Islet precursor cell (in vitro differentiated cells): ENCODE measurements at places on chromosomes 12 and 14.

DNA sequence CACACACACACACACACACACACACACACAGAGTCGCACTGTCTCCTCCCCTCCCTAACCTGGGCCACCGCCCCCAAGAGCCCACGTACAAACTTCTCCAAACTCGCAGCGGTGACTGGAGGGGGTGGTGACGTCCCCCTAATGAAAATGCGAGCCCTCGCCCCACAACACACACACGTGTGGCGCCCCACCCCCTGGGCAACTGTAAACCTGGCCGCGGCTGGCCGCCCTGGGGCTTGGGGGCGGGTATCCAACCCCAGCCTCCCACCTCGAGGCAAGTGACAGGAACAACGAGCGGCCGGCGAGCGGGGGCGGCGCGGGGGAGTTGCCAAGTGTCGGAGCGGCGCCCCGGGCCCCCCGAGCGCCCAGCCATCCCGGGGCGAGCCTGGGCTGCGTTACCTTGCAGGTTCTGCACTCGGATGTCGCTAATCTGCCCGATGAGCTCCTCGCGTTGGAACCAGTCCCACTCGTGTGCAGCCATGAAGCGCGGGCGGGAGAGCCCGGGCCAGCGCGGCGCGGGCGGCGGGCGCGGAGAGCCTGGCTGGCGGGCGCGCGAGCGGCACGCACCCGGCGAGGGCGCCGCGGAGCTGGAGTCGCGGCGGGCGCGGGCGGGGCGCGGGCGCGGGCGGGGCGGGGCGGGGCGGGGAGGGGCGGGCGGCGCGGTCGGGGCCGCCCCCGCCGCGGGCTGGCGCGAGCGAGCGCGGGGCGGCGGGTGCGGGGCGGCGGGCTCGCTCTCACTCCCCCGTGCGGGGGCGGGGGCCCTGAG is at the start of gene CLMN:
Gene CLMN (minus strand): TSS at position 597 of the 766 bp plus-strand sequence. CDS start 116 bp downstream, at position 481.
- DNase-seq, result peak; percentile 77

DNA sequence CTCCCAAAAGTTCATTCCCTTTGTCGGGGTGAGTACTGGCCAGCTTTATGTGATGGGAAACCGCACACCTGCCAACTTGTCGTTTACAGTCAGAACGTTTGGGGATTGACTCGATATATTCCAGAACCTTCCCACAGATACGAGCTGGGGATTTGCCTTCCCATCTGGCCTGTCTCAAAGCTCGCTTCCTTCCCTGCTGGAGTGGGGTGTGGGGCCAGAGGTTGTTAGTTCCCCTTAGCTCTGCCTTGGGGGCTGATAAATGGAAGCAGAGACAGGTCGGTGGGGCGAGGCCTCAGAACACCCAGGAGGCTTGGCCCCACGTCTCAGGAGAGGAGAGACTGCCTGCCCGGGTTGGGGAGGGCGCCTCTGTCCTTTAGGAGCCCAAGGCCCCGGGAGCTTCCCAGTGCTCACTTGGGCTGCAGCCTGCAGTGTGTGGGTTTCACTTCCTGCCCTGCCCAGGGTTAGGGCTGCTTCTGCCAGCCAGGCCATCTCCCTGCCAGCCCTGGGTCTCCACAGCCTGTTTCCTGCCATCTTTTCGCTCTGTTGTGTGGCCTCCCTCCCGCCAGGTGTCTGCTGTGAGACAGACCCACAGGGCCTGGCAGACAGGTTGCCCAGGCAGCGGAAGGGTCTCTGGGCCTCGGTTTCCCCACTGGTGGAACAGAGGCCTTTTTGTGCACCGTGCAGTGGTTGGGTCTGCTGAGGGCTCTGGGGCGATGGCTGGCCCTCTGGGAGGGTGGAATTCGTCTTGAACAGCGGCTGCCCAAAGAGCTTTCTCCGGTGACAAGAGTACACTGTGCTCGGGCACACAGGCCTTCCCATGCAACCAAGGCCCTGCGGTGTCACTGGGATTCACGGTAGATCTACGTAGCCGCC is 8.1 kb upstream of the TEX22 start:
- peak; percentile 49 for DNase-seq

GRCh38 chr12:88579601-88580050 is 645 bp downstream of the KITLG start:
- peak; percentile 75 for DNase-seq

GRCh38 chr12:64819816-64820402 is 4.5 kb upstream of the TBC1D30 start:
- no peak for DNase-seq

- no peak for DNase-seq
Observed at GRCh38 chr12:31562594-31563328, 28.2 kb downstream of the DENND5B start.

DNA sequence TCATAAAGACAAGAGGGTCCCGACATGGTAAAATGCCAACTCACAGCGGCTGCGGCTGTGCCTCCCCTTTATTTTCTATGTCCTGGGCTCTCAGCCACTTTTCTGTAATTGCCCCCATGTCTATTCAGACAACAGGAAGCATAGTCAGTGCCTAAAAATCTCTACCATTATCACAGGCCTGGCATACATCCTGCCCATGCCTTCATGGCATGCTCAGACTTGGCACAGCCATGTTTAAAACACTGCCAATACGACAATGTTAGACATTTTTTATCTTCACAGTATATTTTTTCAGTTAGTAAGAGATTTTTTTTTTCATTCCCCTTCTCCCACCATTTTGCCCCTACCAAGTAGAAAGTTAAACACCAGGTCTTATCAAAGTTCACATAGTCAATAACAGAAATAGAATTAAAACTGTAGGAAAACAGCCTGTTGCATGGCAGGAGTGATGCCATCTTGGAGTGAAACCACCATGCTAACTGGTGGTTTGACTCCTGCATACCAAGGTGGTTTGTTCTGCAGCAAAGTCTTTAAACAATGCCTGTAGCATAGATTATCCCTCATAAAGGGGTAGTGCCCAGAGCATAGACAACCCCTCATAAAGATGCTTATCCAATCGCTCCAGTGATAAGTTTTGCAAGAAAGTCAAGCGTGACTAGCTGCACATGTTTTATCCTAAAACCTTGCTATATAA is 18.9 kb upstream of the CERS5 start:
- no peak for DNase-seq

DNA sequence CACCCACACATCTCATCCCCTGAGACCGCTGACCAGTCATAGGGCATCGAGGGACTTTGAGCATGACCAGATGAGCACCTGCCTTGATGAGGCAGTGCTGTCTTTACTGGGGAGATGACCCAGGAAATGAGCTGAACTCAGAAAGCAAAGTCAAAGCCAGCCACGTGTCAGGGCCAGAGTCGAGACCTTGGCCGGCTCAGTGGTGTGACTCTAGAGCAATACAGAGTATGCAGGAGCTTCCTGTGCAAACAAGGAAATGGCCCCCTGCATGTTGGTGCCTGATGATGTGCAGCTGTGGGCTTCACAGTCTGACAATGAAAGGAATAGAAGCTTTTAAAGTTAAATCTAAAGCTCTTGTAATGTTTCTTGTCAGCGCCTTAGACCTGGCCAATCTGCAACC is 332.9 kb downstream of the PCNX1 start:
- DNase-seq, result no peak

DNA sequence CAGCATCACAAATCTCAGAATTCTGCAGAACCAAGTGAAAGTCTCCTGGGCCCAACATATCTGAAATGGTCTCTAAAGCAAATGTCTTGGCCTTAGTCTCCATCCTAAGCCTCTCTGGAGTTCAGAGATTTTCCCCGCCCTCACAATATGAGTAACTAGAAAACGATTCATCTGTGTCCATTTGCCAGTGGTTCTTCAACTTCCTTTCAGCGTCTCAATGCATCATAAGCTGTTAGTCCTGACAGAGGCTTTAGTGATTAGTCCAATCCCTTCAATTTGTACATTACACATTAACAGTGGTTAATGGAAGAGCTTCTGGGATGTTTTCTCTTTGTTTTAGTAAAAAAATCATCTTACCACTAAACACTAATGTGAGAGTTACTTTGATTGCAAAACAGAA is 17.4 kb downstream of the NPC2 start:
- no peak for DNase-seq

GRCh38 chr12:1523558-1524050 is 70.8 kb downstream of the FBXL14 start:
- peak; percentile 68 for DNase-seq

DNA sequence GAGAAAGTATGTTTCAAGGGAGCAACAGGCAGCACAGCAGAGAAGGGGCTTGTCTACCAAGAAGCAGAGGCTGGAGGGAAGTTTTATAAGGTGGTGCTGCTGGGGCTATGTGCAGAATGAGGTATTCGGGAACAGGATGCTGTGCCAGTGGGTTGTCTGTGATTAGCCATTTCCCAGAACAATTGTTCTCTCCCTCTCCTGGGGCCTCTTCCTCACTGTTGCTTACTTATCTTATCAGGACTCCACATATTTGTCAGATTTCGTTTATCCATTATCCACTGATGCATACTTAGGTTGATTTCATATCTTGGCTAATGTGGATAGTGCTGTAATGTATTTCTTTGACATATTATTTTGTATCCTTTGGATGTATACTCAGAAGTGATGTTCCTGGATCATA is 195.1 kb upstream of the RTL1 start:
- DNase-seq, result no peak

DNA sequence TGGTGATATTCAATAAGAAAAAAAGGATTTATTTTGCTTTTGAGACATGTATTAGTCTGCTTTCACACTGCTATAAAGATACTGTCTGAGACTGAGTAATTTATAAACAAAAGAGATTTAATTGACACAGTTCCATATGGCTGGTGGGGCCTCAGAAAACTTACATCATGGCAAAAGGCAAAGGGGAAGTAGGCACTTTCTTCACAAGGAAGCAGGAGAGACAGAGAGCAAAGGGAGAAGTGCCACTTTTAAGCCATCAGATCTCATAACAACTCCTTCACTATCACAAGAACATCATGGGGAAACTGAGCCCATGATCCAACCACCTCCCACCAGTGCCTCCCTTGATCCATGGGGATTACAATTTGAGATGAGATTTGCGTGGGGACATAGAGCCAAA is 43.9 kb downstream of the BHLHE41 start:
- no peak for DNase-seq

GRCh38 chr12:95634622-95635621 is 83.6 kb upstream of the USP44 start:
- DNase-seq, result no peak

DNA sequence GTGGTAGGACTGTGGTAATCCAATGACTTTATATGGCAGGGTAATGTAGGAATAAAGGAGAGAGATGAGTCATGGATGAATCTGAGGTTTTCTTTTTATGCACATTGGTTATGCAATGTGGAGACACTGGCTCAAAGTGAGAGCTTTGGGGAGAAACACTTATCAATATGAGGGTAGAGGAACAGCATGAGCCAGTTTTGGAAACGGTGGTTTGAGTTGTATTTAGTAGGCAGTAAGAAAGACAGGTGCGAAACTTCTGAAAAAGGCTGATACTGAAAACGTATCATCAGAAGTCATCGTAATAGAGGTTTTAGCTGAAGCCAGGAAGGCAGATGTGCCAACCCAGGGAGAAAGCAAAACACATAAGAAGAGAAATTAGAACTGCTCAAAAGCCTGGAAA is 854.8 kb upstream of the SEL1L start:
- no peak for DNase-seq

DNA sequence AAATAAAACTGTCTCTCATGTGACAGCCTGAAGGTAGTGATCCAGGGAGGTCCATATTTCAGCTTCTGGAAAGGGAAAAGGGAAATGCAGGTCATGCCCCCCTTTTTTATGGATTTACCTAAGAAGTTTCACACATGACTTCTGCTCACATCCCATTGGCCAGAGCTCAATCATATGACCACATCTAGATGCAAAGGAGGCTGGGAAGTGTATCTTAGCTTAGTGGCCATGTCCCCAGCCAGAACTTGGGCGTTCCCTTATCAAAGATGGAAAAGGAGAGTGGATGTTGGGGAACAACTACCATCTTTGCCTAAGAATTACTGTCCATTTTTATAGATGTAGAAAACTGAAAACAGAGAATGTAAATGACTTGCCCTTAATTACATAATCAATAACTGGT is 26.5 kb upstream of the CRADD start:
- DNase-seq, result no peak

DNA sequence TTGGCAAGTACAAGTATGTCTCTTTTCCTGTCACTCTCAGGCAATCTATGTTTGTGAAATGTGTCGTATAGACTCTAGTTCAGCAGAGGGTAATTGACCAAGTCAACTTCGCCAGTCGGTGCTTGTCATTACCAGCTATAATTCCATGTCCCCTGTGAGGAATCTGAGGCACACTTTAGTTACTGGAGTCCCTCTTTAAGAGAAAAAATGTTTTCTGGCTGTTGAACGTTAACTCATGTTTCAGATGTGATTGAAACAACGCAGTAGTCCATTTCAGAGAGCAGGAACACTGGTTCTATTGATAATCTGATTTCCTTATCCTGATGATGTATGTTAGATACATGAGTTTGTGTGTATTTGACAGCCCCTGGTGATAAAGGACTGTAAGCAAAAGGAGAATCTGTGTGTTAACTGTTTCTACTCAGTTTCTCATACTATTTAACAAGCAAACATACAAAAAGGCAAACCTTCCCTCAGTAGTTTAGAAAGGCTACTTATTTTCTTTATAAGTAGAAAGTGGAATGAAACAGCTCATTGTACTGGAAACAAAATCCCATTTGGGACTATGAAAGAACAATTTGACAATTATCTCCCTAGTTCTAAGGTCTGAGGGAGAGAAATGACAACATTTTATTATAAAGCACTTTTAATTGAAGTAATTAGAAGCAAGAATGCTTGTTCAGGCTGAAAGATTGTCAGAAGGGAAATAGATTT is 161.1 kb upstream of the TRHDE start:
- DNase-seq, result no peak

DNA sequence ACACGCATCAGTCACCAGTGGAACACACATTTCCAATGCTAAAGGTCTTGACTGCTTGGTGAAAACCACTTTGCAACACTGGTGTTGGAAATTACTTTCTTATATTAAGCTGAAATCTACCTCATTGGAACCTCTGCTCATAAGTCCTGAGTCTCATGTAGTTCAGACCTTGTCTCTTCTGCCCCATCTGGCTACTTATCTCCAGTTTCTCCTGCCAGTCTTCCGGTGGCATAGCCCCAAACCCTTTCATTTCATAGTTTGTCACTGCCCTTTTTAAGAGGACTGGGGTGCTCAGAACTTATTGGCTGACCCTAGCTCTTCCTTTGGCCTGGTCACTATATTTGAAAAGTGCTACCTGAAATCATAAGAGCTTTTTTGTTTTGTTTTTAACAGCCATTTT is 43.7 kb downstream of the HELB start:
- no peak for DNase-seq

DNA sequence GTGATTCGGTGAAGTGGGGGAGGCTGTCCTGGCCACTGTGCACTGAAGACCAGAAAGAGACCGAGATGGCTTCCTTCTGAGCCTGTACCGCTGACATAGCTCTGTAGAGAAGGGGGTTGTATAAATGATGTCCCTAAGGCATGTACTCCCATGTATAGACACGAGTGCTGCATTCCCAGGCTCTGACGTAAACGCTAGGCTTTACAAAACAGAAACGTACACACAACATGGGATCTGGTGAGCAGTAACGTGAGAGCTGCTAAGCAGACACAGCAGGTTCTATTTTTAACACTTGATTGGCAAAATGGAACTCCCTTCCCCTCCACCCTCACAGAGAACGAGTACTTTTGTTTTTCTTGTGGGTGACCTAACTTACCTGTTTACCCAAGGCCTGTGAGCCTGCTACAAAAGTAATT is 35.9 kb downstream of the ACADS start:
- DNase-seq, result peak; percentile 85
